NCI-H226 (cell line): ENCODE measurements at places on chromosomes 1 and 21.

- no peak for DNase-seq
Measured at GRCh38 chr21:41921021-41921420, 32.8 kb downstream of the C2CD2 start.

DNA sequence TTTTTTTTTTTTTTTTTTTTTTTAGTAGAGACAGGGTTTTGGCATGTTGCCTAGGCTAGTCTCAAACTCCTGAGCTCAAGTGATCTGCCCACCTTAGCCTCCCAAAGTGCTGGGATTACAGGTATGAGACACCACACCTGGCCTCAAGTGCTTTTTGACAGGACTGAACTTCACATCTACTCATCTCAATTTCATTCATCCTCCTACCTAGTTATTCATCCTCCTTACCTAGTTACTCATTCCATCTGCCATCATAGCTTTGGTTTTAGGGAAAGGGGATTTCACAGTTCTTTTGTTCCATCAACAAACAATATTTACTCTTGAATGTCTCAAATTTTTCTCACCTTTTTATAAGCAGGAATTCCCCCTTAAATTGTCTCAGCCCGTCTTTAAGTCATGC lies 38.6 kb upstream of the RALGPS2 start:
- no peak for DNase-seq

DNA sequence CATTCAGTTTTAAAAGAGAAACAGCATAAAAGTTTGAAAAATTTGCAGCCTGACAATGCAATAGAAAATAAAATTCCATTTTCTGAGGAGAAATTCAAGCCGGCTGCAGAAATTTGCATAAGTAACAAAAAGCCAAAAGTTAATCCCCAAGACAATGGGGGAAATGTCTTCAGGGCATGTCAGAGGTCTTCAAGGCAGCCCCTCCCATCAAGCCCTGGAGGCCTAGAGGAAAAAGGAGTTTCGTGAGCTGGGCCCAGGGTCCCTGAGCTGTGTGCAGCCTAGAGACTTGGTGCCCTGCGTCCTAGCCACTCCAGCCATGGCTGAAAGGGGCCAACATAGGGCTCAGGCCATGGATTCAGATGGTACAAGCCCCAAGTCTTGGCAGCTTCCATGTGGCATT lies 74.6 kb downstream of the PIK3R3 start:
- DNase-seq = no peak

GRCh38 chr1:48673332-48674105 lies 103.2 kb downstream of the BEND5 start:
- DNase-seq = no peak

- DNase-seq = no peak
Measured at GRCh38 chr1:78622548-78622947, 2.3 kb downstream of the IFI44L start.

DNA sequence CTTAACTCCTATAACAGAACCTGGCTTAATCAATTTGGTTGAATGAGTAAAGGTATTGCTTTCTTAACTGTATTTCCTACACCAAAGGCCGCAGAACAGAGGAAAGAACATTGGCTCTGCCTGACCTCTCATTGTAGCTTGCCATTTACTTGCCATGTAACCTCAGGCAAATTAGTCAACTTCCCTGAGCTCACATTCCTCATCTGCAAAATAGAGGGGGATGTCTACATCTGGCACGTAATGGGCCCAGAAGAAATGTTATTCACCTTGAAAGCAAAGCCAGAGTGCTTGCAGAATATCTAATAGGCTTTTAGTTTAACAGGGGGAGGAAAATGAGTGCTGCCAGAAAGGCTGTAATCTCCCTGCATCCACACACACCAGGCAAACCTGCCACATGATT lies 44.3 kb downstream of the LAMC2 start:
- DNase-seq = peak; percentile 91

DNA sequence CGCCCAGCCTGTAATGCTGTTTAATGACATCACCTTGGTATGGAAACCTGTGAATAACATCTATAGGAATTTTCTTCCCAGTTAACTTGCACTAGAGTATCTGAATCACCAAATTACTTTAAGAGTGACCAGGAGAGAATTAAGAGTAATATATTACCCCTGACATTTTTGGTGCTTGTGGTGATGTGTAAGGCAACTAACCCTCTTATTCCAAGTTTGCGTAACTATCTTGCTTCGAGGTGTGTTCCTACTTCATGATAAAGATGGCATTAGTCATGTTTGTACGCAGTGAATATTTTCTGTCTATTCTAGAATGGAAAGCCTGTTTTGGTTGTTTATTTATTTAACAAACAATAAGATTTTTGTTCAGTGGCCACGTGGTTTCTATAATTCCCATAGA lies 131.3 kb downstream of the ZP4 start:
- peak; percentile 71 for DNase-seq

DNA sequence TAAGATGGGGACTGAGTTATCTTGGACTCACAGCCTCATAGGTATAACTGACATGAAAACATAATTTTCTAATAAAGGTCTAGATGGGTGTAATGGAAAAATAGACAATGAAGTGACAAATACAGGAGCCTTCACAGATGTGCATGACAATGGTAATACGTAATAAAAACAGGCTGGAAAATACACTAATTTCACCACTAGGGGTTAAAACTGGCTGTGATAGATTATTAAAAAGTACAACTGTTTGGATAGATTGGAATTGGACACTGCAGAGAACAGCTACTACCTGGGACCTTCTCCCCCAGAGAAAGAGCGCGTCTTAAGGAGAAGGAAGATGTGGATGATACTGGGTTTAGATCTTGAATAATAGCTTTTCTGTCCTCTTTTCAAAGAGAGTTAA lies 9.8 kb downstream of the KAZN start:
- DNase-seq = no peak

DNA sequence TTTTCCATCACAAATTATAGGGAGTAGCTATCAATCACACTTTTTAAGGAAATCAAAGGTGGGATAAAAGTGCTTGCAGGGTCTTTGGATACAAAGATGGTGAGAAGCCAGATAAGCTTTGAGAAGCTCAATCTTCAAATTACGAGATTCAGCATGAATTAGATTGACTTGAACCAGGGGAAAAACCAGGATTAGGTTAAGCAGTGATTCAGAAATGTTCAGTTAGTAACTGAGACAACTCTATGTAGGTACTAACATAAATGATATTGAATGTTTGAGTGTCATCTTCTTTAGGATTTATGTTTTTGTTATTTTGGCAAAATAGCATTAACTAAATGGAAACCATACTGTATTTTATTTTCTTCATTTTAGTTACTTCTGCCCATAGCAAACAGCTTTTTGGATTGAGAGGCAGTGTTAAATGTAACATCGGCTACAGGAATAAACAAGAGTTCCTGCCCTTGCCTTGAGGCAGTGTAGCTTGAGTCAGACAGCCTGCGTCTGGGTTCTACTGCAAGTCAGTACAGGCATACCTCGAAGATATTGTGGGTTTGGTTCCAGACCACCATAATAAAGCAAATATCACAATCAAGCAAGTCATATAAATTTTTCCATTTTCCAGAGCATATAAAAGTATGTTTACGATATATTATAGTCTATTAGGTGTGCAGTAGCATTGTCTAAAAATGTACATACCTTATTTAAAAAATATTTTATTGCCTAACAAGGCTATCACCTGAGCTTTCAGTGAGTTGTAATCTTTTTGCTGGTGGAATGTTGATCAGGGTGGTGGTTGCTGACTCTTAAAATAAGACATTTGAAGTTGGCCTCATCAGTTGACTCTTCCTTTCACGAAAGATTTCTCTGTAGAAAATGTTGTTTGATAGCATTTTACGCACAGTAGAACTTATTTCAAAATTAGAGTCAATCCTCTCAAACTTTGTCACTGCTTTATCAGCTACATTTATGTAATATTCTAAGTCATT lies 36.9 kb upstream of the BACH1 start:
- DNase-seq = peak; percentile 65

- DNase-seq = no peak
Measured at GRCh38 chr1:171740987-171741871, 636 bp downstream of the VAMP4 start.

DNA sequence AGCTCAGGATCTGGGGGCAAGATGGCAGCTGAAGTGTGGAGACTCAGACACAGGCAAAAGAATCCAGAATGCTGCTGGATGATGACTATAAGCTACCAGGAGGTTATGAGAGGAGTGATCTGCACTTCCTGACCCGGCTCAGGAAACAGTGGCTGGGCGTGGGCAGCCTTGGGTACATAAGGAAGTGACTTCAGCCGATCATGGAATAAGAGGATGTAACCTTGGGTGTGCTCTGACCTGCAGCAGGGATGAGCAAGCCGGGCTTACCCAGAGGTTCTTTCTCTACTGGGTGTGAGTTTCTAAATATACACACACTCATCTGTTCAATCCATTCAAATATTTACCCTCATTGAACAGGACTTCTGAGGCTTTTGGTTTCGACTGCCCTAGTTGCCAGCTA lies 62.7 kb downstream of the CD34 start:
- DNase-seq = peak; percentile 71

DNA sequence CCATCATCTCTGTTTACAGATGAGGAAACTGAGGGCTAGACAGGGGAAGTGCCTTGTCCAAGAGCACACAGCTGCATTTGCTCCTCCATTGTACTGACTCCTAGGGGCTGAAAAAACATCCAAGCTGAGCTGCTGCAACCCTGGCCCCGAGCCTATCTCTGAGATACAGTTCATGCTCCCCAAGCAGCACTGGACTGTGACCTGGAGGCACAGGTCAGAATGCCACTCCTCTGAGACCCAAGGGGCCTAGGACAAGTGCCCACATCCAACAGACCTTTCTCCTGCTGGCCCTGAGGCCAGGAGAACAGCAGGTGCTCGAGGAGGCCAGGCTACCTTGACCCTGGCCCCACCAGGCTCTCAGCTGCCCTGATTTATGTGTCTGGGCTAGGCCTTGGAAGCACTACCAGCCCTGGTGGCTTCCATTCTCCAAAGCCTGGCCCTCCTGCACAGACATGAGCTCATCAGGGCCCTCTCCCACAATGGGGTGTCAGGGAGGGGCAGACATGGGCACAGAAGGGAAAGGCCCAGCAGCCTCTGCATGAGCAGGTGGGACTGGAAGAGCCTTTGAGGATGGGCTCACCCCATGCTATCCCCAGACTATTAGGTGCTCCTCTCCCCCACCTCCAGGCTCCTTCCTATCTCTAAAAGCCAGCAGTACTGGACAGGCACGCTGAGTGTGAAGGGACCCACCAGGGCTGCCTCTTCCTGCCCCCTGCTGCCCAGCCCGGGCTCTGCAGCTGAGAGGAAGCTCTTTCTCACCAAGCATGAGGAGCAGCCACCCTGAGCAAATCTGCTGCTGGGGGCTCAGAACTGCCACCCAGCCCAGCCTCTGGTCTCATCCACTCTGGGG lies 18.8 kb downstream of the ADGRB2 start:
- peak; percentile 74 for DNase-seq

DNA sequence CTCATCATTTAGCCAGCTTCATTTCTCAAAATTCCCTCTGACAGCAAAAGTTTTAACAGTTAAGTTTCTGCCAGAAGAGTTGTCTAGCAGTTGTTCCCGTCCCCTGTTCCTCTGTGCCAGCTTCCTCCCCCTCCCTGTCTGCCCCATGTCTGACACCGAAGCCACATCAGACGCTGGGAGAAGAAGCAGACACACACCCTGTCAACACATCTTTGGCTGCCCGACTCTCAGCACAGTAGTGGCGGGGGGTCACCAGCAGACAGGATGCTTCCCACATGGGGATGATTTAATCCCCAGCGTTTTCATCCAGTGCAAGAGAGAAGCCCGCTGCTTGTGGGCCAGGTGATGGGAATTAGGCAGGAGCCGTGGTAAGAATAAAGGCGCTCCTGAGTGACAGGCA lies 379.4 kb upstream of the RUNX1 start:
- no peak for DNase-seq

DNA sequence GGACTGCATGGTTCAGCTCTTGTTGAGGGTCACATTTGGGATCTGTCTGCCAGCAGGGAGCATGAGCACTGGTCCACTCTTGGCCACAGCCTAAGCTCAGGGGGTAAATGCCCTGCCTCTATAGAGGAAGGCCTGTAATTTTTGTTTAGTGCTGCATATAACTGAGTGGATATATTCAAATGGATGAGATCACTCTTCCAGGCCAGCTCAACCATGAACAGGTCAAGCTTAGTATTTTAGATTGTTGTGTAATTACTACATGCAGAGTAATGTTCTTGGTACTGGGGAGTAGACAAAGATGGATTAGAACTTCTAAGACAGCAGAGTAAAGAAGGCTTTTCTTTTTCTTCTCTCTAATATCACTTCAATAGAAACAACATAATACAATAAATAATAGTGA lies 376.9 kb downstream of the GPATCH2 start:
- no peak for DNase-seq

GRCh38 chr1:96772349-96772748 lies 50.8 kb downstream of the PTBP2 start:
- DNase-seq = no peak

GRCh38 chr1:208156741-208157140 lies 87.4 kb downstream of the PLXNA2 start:
- no peak for DNase-seq

DNA sequence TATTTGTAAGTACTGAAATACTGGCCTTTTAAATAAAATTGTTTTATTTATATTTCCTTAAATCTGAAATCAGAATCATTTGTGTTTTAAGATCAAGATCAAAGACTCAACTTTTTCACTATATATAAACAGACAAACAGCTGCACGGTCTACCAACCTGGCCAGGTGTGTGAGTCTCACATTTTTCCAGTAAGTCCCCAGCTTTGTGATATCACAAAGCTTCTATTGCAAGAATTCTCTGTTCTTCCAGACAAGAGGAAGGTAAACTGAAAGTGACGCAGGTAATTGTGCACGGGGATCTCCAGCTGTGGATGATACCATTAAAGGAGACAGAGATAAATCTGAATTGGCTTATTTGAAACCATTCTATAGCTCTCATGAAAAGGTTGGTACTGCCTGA lies 41.2 kb upstream of the CYP2J2 start:
- DNase-seq = no peak

GRCh38 chr1:53410701-53411100 lies 48.5 kb upstream of the DMRTB1 start:
- no peak for DNase-seq

- no peak for DNase-seq
Measured at GRCh38 chr1:30045304-30046090, 677.9 kb downstream of the MATN1 start.

DNA sequence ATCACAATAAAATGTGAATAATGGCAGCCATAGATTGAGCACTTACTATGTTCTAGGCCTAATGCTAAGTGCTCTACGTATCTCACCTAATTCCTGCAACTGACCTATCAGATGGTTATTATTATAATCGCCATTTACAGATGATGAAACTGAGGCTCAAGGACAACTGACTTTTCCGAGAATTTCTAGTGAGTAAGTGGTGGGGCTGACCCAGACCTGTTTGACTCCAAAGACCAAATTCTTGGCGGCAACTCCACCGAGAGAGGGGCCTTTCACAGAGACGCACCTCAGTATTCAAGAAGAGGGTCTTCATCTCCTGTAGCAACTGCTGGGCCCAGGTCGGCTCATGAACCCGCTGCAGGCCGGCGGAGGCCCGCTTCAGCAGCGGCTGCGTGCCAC lies 573 bp downstream of the TMEM234 start:
- no peak for DNase-seq

- no peak for DNase-seq
Measured at GRCh38 chr1:9643351-9644256, 7.9 kb upstream of the PIK3CD start.

GRCh38 chr1:67537667-67538018 lies 107.4 kb upstream of the SERBP1 start:
- DNase-seq = no peak
